ENCODE measurements at places on chromosomes 1 and 21. TPM values are rescaled to one million over a fixed set of nuclear protein-coding genes. Genes with fewer than 3 reads are reported as not detected.

Gene GJB5
- not detected for total RNA-seq

Gene ITLN1
- 164 TPM for total RNA-seq

Gene SELL
- 2.2 TPM for total RNA-seq

Gene S100A8
- 6.9 TPM for total RNA-seq

Gene TCHH
- total RNA-seq: not detected

Gene ERICH3
- total RNA-seq: 0.16 TPM

Gene GBP1
- 25.9 TPM for total RNA-seq

DNA sequence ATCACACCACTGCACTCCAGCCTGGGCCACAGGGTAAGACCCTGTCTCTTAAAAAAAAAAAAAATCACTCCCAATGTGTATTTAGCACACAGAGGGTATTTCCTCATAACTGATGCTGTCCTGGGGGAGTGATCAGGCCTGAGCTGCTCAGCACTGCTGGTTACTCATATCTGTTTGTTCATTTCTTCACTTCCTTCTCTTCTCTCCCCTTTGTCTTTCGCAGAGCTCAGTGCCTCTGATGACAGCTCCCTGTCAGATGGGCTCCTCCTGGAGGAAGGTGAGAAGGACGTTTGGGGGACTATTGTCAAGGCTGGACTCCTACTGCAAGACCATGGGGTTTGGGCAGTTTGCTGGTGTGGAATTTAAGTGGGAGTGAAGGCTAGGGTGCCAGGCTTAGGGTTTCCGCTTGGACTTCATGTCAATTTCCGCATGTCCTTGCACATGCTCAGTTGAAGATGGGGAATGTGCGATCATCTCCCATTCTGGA, 13.0 kb downstream of the INAVA start:
- no peak overlapping the region for H3K4me3 ChIP-seq
- no peaks in the 10 kb centered on the region for H3K27me3 ChIP-seq
- peak overlapping the region; percentile 88 for H3K27ac ChIP-seq
- no peak for DNase-seq
- peaks cover 24% of the 10 kb centered on the region for H3K4me1 ChIP-seq
- no peaks in the 10 kb centered on the region for H3K36me3 ChIP-seq

DNA sequence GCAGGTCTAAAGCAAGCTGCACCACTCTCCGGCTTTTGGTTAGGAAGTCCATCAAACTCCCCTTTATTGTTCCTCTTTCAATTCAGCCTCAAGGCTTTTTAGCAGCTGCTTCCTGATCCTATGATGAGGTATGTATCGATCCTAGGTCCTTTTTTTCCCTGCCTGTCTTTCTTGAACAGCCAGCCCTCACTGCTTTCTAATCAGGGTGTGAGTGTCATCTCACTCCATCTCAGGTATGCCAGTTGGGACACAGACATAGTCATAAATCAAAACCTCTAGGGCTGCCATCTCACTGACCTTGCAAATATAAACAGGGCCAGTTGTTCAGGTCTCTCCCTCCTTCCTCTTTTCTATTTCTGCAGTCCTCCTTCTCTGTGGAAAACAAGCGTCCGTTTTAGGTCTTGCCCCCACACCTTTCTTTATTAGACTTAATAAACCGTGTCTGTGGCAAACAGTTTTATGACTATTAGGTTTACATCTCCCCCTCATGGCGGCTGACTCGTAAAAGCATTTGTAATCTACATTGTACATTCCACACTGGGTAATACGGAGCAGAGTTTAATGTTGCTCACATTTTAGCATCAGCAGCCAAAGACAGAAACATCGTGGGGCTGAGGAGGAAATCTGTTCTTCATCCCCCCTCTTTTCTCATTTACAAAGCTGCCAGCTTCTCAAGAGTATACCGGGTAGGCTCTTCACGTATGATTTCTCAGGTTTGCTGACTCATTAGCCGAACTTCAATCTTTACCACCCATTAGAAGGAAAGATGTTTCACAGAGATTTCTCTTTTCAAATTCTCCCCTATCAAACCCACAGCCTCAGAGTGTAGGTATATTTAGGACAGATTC, 11.6 kb downstream of the STYXL2 start:
- H3K4me3 ChIP-seq: no peak overlapping the region
- no peak for DNase-seq
- H3K27me3 ChIP-seq: no peaks in the 10 kb centered on the region

DNA sequence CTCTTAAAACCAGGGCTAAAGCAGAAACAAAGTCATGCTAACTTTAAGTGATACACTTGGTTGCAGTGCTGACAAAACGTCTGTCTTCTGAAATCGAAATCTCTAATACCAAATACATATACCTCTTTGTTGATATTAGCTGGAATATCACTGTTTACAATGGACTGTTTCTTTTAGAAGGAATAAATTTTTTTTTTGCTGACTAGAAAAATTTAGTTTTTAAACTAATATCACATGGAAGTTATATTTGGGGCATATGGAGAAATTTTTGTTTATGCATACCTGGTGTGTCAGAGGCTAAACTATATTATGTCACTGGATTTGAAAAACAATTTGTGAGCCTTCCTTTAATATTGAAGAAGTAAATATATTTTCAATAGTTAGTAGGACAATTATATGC, 39.1 kb downstream of the USP25 start:
- no peak for DNase-seq
- no peak overlapping the region for H3K27ac ChIP-seq
- no peaks in the 10 kb centered on the region for H3K27me3 ChIP-seq
- H3K36me3 ChIP-seq: no peaks in the 10 kb centered on the region

GRCh38 chr1:214532070-214532469, 19.3 kb downstream of the PTPN14 start:
- DNase-seq: no peak
- H3K4me3 ChIP-seq: no peak overlapping the region
- no peak overlapping the region for H3K27ac ChIP-seq
- H3K4me1 ChIP-seq: no peaks in the 10 kb centered on the region
- H3K27me3 ChIP-seq: no peaks in the 10 kb centered on the region
- no peaks in the 10 kb centered on the region for H3K36me3 ChIP-seq

- H3K27ac ChIP-seq: peak overlapping the region; percentile 32
- H3K4me3 ChIP-seq: no peak overlapping the region
- peaks cover 10% of the 10 kb centered on the region for H3K4me1 ChIP-seq
- H3K27me3 ChIP-seq: no peaks in the 10 kb centered on the region
- DNase-seq: no peak
These were observed 64.4 kb upstream of the LAPTM5 start for GRCh38 chr1:30822006-30822405.

DNA sequence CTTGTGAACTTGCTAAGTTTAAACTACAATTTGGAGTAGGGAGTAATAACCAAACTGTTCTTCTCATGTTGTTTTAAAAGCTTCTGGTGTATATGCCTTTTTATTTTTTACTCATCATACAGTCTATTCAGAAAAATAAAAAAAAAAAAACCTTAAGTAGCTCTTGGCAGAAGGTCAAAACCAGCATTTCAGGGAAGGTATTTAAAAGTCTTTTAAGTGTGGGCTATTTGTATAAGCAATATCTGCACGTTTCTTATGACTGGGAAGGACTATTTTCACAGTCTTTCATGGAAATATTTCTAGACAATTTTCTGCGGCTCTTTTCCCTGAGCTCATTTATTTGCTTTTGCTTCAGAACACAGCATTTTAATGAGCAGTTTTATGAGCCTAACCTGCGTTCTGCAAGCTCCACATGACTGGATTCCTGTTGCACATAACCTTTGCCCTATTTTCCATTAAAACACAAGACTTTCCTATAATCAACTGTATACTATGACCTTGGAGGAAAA, 60.9 kb upstream of the C1orf105 start:
- H3K4me1 ChIP-seq: peaks cover 10% of the 10 kb centered on the region
- no peaks in the 10 kb centered on the region for H3K27me3 ChIP-seq
- H3K27ac ChIP-seq: peak overlapping the region; percentile 92
- H3K4me3 ChIP-seq: no peak overlapping the region

DNA sequence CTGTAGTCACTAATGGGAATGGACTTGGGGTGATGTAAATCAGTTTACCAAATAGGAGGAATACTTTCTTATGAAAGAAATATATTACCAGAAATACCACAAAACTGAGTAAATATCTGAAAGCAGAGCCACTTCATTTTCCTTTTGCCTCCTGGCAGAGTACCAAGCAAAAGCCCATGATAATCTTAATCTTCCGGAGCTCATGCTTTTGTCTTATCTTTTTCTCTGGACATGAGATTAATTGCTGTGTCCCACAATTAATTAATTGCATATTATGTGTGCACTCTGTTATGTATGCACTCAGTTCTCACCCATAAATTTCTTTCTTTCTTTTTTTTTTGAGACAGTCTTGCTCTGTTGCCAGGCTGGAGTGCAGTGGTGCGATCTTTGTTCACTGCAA, 94.1 kb upstream of the PDE4B start:
- no peak for DNase-seq
- H3K27ac ChIP-seq: no peak overlapping the region
- no peaks in the 10 kb centered on the region for H3K27me3 ChIP-seq
- no peaks in the 10 kb centered on the region for H3K4me1 ChIP-seq
- no peaks in the 10 kb centered on the region for H3K36me3 ChIP-seq

DNA sequence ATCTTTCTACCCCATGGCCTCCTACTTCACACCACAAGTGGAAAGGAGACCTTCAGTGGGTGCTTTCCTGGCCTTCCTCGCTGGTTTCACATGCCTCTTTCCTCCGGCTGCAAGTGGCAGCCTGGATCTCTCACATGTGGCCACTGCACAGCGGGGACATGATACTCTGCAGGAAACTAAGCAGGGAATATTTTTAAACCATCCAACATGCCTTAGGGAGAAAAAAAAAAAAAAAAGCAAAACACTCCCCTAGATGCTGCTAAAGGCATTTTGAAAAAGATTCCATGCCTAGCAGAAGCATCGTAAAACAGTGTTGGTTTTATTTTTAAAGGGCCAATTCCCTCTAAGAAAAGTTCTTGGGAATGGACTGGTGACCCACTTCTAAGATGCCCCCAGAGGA, 12.2 kb upstream of the GJA5 start:
- no peak for DNase-seq
- H3K4me1 ChIP-seq: no peaks in the 10 kb centered on the region
- H3K4me3 ChIP-seq: no peak overlapping the region
- no peaks in the 10 kb centered on the region for H3K27me3 ChIP-seq
- no peak overlapping the region for H3K27ac ChIP-seq
